ENCODE measurements at places on chromosomes 12 and 14. TPM values are rescaled to one million over a fixed set of nuclear protein-coding genes. Genes with fewer than 3 reads are reported as not detected.

DNA sequence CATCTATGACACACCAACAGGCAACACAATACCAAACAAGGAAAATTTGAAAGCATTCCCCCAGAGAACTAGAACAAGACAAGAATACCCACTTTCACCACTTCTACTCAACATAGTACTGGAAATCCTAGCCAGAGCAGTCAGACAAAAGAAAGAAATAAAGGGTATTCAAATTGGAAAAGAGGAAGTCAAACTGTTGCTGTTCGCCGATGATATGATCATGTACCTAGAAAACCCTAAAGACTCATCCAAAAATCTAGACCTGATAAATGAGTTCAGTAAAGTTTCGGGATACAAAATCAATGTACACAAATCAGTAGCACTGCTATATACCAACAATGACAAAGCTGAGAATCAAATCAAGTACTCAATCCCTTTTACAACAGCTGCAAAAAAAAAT lies 8.1 kb upstream of the ATL1 start:
- no peak for DNase-seq

- no peak for DNase-seq
Observed at GRCh38 chr14:75181293-75182062, 5.1 kb upstream of the TMED10 start.

The NUAK1 gene
- total RNA-seq = 31.7 TPM

- DNase-seq = no peak
Observed at GRCh38 chr14:91374879-91375702, 42.5 kb downstream of the CCDC88C start.

The NEMF gene
- 53.7 TPM for total RNA-seq

The PLCZ1 gene
- not detected for total RNA-seq

The FOXA1 gene
- total RNA-seq = 0.39 TPM

DNA sequence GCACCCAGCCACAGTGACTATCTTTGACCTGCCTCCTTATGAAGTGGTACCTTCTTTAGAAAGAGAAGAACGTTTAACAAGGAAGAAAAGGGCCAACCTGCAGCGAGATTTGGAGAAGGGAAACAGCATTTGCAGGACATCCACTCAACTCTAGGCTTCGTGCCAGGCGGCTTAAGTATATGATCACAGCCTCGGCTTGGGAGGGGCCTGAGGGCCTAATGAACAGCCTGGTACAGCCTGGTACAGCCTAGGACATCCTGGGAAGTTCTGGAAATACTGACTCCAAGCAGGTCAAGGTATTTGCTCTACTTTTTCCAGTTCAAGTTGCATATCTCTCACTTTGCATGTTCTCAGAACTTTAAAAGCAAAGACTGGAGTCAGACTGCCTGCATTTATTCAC lies 16.1 kb downstream of the HCAR2 start:
- DNase-seq = no peak

DNA sequence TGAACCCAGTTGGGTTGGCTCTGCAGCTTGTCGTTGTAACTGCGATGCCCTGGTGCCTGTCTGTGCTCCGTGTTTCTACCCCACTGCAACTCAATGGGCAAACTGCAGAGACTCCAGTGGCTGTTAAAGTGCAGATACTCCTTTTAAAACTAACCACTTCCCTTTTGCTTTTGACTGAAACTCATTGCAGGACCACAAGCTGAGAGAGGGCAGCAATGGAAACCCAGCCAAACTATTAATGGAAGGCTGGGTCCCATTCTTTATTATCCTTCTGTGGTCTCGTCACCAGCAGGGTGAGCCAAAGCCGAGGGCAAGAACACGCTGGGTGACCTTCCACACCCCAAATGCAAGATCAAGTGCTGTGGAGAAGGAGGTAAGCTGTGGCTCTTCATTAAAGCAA lies 910.4 kb downstream of the VRK1 start:
- DNase-seq = no peak

The ZCCHC8 gene
- 12.6 TPM for total RNA-seq

The NPFF gene
- total RNA-seq = not detected

The TAS2R31 gene
- 0.45 TPM for total RNA-seq

GRCh38 chr12:117869551-117869950 lies 99.2 kb downstream of the KSR2 start:
- DNase-seq = no peak

The USP44 gene
- total RNA-seq = not detected

All from HFFc6 (cell line).